CD4-positive, alpha-beta T cell treated with Interleukin-10 for 1 hour (primary cell): ENCODE measurements at places on chromosomes 3 and 15.
A peak's percentile ranks its signal among the peaks of the same experiment; 100 is the strongest.

GRCh38 chr3:146067048-146067447 lies 93.9 kb downstream of the PLOD2 start:
- DNase-seq: no peak

GRCh38 chr15:68354923-68355322 lies 77.0 kb downstream of the ITGA11 start:
- DNase-seq: no peak

DNA sequence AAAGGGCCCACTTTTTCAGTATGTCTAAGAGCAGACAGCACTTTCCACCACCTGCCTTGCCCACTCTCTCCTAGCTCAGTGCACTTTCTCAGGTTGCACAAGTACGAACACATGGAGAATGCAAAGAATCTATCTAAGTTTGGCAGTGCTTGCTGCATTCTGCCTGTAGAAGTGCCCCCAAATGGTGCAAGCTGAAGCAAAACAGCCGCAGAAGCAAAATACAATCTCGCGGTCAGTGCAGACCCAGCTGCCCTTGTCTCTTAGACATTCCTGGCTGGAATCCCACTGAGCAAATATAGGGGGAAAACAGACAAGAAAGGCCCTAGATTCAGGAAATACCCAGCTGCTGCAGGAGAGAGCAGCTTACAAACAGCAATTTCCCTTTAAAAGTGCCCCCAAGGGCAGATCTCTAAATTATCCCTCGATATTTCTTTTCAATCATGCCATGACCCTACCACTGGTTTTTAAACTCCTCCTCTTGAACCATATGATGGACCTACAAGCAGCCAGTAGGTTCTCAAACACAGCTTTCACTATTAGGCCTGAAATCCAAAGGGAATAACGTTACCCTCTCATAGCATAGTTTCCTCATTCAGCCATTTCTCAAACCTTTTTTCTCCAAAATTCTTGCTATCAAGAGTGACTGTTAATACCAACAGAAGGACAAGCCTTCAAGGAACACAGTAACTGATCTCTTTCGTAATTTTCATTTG lies 67.0 kb downstream of the TNIK start:
- DNase-seq: no peak

- DNase-seq: no peak
Observed at GRCh38 chr15:100818927-100819326, 60.7 kb upstream of the ALDH1A3 start.

GRCh38 chr3:31275583-31275982 lies 257.1 kb upstream of the STT3B start:
- DNase-seq: no peak

DNA sequence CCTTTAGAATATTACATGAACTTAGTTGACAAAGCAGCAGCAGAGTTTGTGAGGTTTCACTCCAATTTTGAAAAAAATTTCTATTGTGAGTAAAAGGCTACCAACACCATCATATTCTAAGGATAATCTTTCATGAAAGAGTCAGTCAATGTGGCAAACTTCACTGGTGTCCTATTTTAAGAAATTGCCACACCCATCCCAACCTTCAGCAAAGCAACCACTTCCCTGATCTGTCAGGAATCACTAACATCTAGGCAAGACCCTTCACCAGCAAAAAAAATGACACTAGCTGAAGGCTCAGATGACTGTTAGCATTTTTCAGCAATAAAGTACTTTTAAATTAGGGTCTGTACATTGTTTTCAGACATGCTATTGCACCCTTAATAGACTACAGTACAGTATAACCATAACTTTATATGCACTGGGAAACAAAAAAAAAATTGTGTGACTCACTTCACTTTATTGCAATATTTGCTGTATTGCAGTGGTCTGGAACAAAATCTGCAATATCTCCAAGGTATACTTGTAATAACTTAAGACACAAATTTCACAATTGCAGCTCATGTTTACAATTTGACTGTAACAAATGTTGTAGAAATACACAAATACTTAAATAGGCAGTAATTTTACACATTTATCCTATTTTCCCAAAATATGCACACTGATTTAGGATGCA lies 38.9 kb upstream of the ALCAM start:
- no peak for DNase-seq

DNA sequence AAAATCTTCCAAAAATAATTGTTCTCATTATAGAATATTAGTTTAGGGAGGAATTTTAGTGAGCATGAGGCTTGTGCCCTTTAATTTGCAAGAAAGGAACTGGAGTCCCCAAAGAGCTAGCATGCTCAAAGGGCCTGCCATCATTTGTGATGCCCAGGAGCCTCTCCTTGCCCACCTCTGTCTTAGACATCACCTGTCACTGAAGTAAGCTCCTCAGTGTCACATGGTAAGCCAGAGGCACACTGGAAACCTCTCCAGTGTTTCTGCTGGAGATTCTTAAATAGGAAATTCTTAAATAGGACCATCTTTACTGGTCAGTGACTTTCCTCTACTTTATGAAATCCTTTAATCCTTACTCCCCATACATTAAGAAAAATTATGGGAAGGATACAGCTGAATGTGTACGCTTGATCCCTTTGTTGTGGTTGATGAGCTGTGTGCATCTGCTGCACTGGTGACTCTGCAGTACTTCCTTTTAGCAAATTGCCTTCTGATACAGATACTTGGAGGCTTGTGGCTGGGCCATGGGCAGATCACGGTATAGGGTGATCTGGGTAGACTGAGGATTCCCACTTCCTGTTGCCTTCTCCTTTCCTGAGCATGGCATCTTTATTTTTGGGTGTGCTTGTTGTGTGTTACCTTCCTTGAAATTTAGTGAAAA lies 197.4 kb downstream of the KLHL25 start:
- DNase-seq: peak; percentile 50

GRCh38 chr3:75171630-75172230 lies 492.4 kb upstream of the FRG2C start:
- no peak for DNase-seq

DNA sequence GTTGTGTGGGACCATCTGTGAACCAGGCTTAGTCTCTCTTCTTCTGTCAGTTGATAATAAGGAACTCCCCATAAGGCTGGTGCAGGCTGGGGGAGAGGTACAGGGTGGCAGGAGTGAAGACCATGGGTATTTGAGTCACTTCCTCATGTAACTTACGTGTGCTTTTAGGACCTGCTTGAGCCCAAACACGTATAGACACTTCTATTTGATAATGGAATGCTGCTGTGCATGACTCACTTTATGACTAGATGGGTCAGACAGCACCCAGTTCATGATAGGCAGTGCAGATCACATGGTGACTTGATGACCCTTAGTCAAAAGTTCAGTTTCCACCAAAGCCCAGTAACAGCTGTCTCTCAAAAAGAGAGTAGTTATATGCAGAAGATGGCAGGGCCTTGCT lies 490.9 kb downstream of the ZBBX start:
- DNase-seq: no peak

DNA sequence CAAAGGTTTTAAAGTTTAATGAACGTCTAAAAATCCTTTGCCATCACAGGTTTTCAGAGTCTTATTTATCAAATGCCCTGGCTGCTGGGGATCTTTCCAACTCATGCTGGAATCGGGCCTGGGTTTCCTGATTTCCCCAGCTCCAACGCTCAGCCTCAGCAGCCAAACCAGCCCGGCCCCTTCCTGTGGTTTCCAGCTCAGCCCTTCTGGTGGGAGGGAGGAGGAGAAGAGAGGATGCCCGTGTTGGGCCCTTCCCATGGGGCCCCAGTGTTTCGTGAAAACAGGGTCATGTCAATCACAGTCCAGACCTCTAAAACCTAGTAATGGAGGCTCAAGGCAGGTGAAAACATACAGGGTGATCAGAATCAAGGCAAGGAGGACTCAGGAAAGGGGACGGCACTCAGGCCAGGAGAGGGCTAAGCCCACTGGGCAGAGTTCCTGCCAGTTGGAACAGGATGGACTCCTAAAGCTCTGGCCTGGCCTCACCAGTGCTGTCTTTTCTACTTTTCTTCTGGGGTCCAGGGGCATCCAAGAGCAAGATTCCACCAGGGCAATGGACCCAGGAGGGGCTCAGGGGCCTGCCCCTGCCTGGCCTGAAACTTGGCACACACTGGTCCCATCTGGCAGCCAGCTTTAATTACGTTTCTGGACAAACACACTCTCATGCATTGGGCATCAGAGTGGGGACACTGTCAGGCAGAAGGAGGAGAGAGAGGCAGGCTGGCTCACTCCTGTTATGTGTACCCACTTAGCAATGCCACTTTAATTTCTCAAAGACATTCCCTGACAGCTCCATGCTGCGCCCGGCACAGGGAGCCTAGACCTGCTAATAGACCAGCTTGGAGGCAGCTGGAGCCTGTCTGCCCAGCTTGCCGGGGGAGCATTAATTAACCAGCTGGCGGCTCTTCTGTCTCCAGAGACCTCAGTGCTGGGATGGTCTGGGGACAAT lies 194.6 kb downstream of the FAM43A start:
- no peak for DNase-seq

DNA sequence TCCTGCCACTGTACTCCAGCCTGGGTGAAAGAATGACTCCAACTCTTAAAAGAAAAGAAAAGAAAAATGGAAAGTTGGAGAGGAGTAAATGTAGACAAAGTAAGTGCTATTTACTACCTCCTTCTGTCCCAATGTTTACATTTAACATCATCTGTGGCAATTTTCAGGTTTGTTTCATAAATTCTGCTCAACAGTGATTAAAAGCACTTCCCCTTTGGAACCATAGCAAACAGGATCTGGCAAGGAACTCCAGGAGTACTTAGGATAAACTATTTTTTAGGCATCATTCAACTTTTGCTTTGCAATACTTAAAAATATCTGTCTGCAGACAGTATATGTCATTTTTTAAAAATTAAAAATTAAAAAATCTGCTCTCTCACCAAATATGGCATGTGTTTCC lies 5.5 kb upstream of the CX3CR1 start:
- DNase-seq: no peak

DNA sequence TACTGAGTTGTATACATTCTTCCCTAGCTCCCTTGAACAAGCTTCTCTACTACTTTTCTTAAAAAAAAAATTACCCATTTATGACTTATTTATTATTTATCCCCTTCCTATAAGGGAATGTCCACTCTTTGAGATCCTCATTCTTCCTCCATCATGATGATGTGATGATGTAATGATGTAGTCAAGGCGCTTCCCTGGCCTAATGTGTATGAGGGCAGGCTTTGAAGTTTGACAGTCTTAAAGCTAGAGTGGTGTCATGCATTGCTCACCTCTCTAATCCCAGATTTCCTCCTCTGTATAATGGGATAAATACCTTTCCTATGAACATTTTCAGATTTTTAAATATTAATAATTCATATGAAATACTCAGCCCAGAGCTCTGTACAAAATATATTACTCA lies 486.0 kb upstream of the TPRG1 start:
- no peak for DNase-seq

DNA sequence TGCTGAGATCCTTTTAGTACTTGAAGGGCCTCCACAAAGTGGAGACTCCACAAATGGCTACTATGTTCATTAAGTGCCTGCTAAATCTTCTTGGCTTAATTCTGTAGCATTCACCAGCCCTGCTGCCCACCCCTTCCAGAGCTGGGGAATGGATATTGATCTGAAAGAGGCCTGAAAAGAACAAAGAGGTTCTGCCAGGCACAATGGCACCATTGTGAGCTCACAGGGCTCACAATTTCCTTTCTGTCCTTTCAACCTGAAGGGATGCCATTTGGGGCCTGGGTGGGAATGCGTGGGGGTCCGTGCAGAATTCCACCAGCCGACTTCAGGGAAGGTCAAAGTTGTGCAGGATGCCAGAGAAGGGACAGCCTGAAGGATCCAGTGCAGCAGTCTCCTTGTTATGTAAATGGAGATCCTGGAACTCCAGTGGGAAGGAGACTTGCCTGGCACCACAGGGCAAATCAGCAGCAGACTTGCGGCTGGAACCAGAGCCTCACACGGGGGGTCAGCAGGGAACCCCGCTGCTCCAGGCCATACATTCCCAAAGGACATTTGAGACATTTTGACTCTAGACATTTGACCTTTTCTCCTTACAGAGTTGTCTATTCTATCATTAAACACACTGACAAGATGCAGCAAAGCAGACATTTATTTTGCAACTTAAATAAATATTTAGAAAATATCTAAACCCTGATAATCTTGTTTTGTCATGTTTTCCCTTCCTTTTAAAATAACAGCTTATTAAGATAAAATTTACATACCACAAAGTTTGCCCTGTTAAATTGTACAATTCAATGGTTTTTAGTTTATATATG lies 21.5 kb upstream of the MORF4L1 start:
- DNase-seq: no peak

- DNase-seq: no peak
Observed at GRCh38 chr15:56677271-56677670, 56.0 kb downstream of the ZNF280D start.
